ENCODE measurements at places on chromosomes 6 and 20. TPM values are rescaled to one million over a fixed set of nuclear protein-coding genes. Genes with fewer than 3 reads are reported as not detected.

The CST3 gene
- total RNA-seq: 88.5 TPM

The SYNDIG1 gene
- total RNA-seq: not detected

The WFDC10B gene
- not detected for total RNA-seq

The HSPA1B gene
- total RNA-seq: 30.2 TPM

The PAK5 gene
- total RNA-seq: not detected

The GNAS gene
- 375 TPM for total RNA-seq

The CALHM5 gene
- total RNA-seq: 1.5 TPM

The TBC1D22B gene
- total RNA-seq: 9.7 TPM

The VNN1 gene
- total RNA-seq: under 0.01 TPM

The CGA gene
- not detected for total RNA-seq

The PLCB4 gene
- 2.2 TPM for total RNA-seq

All from lung microvascular endothelial cell (primary cell).